ENCODE measurements at places on chromosomes 3 and 15.

GRCh38 chr15:51776952-51777569 lies 25.7 kb downstream of the TMOD2 start:
- DNase-seq: peak; percentile 27

DNA sequence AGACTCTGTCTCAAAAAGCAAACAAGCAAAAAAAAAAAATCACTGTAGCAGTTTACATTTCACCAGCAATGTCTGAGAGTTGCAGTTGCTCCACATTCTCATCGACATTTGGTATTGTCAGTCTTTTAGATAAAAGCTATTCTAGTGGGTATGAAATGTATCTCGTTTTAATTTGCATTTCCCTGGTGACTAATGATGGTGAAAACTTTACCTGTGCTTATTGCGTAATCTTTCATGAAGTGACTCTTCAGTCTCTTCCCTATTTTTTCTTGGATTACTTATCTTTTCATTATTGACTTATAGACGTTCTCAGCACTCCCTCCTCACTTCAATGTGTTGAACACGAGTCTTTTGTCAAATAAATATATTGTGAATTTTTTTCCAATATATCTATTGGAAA lies 37.2 kb upstream of the CLSTN2 start:
- DNase-seq: no peak

DNA sequence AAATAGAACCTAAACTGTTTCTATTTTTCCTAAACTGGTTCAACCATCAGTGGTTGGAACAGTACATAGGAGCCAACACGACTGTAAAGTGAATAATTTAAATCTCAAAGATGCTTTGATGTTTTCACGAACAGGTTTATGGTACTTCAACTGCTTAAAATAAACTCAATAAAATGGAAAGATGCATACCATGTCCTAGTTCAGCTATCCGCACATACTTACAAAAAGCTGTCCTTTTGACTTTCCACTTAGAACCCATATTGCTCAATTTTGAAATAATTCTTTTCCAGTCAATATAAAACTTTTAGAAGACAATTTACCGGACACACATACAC lies 902 bp downstream of the CMTM6 start:
- DNase-seq: no peak

DNA sequence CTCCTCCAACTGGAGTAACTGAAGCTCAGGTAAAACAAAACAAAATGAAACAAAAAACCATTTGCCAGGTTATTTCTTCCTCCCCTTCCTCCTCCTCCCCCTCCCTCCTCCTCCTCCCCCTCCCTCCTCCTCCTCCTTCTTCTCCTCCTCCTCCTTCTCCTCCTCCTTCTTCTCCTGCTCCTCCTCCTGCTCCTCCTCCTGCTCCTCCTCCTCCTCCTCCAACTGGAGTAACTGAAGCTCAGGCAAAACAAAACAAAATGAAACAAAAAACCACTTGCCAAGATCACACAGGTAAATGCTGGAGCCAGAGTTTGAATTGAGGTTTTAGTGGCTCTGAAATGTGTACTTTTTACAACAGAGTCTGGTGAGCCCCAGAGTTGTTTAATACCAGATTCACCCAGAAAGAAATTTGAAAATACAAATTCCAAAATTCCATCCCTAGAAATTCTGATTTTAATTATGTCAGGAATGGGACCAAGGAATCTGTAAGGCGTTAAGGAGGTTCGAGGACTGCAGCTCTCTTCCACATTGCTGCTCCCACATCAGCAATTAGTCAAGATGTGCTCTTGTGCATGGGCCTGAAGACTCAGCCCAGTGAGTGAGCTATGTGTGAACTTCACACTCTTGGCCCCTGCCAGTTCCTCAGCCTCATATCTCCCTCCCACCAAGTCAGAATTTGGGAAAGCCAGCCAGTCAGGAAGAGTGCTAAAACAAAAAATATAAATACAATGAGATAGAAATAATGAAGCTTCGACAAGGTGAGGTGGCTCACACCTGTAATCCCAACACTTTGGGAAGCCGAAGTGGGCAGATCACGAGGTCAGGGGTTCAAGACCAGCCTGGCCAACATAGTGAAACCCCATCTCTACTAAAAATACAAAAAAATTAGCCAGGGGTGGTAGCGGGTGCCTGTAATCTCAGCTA lies 31.6 kb upstream of the ZNF770 start:
- no peak for DNase-seq

DNA sequence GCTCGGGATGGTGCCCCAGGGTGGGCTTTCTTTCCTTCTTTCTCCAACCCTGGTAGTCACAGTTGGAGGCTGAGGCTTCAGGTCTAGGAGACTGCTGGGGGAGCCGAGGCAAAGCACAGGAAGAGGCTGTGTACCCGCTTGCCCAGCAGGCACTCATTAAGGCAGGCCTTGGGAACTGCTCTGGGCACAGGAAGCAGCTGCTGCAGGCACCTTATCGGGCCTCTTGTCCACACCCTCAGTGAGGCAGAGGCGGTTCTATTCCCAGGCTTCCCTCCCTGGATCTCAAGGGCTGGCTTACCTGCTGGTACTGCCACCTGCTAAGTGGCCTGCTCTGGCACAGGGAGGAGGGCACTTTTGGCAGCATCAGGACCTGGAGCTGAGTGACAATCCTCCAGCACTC lies 15.8 kb upstream of the GRM2 start:
- DNase-seq: no peak

Measured in T1000 (cell line).